Hematopoietic multipotent progenitor cell treated with erythropoietin and hydrocortisone succinate and interleukin-3 and kit ligand, for 15 days (in vitro differentiated cells): ENCODE measurements at places on chromosomes 1 and 21.

- no peak for DNase-seq
Observed at GRCh38 chr1:213200630-213201029, 149.6 kb downstream of the RPS6KC1 start.

DNA sequence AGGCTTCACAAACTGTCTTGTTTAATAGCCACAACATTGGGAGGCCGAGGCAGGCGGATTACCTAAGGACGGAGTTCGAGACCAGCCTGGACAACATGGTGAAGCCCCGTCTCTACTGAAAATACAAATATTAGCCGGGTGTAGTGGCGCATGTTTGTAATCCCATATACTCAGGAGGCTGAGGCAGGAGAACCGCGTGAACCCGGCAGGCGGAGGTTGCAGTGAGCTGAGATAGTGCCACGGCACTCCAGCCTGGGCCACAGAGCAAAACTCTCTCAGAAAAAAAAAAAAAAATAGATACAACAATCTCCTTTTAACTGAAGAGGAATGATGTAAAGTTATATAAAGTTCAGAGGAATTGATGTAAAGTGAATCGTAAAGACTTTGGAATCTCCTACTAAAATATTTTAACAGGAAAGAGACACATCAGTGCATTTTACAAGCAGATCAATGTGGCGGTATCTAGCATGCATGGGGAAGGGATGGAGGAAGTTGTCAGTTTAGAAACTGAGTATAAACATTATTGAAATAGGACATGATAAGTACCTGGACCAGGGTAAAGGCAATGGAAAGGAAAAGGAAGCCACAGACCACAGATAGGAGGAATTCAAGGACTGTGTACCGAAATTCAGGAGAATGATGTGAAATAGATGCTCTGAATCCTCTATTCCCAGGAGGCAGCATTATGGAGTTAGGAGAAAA, 41.5 kb downstream of the PTPRC start:
- DNase-seq, result no peak

DNA sequence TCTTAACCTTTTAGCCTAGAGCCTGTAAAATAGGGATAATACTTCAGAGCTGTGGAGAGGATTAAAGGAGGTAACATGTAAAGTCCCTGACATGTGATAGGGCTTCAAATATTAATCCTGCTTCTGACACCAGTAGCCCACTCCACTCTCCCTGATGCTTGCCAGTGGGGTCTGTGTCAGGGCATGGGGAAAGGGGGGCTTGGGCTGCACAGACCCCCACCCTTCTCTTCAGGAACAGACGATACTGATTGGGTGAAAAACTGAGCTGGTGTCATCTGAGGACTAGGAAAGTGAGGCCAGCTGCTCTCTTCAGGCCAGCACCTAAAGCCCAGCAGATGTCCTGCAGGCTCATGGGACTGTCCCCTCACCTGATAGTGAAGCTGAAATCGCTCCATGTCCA, 27.0 kb upstream of the MEF2D start:
- DNase-seq, result no peak

- no peak for DNase-seq
Observed at GRCh38 chr1:208654241-208654640, 410.1 kb upstream of the PLXNA2 start.

- DNase-seq, result no peak
Observed at GRCh38 chr1:44113095-44113609, 5.5 kb upstream of the KLF17 start.

DNA sequence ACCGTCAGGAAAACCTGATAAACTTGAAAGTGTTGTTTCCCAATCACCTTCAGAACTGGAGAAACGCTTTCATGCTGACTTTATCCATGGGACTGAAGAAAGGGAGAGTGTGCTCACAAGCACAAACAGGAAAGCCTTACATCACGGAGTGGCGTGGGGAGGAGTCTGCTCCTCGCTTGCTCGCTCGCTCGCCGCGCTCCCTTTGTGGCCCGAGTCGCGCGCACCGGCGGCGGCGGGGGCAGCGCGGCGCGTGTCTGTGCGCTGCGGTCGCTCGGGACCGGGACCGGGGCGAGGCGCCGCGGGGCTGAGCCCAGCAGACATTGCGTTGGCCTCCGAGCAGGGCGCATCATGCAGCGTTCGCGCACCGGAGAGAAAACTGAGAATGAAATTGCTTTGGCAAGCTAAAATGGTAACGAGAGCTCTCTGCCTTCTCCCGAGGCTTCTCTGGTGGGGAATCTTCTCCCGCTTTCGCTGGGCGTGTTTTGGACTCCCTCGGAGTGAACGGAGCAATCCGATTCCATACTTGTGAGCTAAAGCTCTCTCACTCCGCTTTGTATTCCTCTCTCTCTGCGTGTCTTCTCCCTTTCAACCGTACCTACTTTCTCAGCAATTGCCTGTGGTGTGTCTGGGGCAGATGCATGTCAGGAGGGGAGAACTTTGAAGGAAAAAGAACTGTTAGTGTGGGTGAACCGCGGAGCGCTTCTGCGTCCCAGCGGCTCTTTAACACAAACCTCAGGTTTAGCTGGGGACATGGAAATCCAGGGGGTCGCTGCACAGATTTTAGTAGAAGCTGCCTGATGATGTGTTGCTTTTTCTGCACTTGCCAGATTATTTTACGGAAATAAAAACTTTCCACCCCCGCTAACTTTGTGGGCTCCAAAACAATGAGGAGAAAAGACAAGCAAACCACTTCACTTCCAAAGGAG, at the start of gene RGL1:
Gene RGL1, plus strand, starts transcription at position 205 of the 926 bp plus-strand sequence. Its CDS starts 178 bp downstream, at position 383.
- DNase-seq, result no peak

- DNase-seq, result no peak
Observed at GRCh38 chr1:220889333-220889732, 10.1 kb downstream of the HLX start.

DNA sequence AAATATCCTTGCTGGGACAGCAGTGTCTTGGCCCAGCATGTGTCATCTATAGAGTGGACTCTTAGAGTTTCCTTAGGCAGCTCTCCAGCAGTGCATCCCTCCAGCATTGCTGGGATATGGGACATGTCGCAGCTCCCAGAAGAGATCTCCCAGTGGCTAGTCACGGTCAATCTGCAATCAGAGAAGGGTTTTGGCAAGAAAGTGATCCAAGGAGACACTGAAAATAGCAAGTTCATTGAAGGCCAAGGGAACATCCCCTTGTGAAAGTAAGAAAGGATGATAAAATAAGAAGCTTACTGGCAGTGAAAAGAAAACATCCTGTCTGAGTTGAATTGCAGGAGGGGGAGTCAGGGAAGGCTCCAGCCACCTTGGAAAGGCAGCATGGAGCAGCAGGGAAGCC, 19.3 kb upstream of the NPL start:
- DNase-seq, result no peak

- DNase-seq, result no peak
Observed at GRCh38 chr1:195898924-195899323, 709.3 kb downstream of the KCNT2 start.

DNA sequence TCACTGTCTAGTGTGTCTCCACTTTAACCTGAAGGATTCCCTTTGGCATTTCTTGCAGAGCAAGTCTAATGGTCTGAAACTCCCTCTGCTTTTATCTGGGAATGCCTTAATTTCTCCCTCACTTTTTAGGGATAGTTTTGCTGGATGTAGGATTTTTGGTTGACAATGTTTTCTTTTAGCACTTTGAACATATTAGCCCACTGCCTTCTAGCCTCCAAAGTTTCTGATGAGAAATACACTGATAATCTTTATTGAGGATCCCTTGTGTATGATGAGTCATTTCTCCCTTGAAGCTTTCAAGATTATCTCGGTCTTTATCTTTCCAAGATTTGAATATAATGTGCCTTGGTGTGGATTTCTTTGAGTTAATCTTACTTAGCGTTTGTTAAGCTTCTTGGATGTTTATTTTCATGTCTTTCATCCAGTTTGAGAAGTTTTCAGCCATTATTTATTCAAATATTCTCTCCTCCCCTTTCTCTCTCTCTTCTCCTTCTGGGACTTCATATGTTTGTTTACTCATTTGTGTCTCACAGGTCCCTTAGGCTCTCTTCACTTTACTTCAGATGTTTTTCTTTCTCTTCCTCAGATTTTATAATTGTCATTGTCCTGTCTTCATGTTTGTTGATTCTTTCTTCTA, 53.1 kb downstream of the STYXL2 start:
- DNase-seq, result no peak

- no peak for DNase-seq
Observed at GRCh38 chr1:14516974-14517840, 81.3 kb upstream of the KAZN start.

- DNase-seq, result no peak
Observed at GRCh38 chr1:111219557-111220286, 7.8 kb upstream of the CHI3L2 start.

- DNase-seq, result no peak
Observed at GRCh38 chr1:245690156-245690690, 535.4 kb downstream of the KIF26B start.

GRCh38 chr1:162387226-162388082, 5.9 kb downstream of the C1orf226 start:
- DNase-seq, result no peak

DNA sequence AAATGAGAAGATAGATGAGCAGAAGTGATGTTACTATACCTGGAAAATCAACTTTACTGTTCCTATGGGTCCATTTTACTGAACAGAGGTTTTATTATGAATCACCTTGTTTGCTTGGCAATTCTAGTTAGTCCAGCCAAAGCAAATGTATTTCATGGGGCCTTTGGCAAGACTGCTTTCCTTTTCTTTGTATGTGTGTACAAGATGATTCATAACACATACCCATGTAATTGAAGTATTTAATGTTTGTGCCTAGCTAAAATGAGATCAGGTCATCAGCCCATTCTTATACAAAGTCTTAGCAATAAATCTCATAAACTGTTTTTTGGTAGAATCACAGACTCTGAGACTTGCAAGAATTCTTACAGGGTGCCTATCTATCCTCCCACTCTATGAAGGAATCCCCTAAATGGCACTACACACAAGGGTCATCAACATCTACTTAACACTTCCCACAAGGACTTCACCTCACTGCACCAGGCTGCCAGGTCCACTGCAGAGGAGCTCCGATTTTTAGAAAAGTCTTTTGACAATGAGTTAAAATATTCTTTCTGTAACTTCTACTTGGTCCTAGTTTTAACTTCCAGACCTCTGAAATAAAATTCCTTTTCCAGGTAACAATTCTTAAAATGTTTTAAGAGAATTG, 58.5 kb downstream of the LPAR3 start:
- DNase-seq, result no peak

DNA sequence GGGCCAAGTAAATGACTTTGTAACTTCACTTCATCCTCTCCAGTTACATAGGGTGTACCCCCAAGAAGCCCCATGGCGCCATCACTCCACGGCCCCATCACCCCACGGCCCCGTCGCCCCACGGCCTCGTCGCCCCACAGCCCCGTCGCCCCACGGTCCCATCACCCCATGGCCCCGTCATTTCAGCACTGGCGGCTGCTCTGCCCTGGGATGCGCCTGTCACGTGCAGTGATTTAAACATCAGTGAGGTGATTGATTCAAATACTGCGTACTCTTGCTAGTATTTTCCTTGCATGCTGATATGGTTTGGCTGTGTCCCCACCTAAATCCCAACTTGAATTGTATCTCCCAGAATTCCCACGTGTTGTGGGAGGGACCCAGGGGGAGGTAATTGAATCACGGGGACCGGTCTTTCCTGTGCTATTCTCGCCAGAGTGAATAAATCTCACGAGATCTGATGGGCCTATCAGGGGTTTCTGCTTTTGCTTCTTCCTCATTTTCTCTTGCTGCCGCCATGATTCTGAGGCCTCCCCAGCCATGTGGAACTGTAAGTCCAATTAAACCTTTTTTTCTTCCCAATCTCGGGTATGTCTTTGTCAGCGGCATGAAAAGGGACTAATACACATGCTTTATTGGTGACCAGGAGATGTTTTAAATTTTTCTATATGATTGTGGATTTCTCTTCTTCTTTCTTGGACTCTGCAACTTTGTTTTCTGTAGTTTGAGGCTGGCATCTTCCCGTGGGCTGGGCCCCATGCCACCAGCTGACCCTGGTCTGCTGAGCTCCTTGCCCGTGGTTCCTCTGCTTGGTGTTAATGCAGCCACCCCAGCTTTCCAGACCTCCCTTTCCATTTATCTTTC, 50.1 kb upstream of the PCBP3 start:
- DNase-seq, result no peak

DNA sequence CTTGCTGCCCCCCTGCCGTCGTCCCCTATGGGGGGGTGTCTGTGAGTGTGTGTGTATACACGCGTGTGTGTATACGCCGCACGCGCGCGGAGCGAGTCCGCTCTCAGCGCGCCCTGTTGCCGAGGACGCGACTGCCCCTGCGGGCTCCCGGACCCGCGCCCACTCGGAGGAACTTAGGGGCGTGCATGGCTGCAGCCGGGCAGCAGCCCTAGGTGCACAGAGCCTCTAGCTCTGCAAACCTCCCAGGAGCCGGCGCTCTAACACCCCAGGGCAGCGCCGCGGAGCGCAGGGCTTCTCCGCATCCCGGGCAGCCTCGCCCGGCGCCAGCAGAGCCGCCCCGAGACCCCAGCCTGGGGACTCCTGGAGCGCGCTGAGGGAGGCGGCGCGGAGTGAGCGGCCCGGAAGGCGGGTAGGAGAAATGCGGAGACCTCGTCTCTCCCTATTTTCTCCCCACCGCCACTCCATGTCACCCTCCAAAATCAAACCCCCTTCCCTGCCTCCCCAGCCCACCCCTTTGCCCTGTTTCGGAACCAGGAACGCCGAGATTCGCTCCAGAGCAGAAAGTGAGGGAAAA, 574 bp downstream of the ITPKB start:
- DNase-seq, result peak; percentile 34

DNA sequence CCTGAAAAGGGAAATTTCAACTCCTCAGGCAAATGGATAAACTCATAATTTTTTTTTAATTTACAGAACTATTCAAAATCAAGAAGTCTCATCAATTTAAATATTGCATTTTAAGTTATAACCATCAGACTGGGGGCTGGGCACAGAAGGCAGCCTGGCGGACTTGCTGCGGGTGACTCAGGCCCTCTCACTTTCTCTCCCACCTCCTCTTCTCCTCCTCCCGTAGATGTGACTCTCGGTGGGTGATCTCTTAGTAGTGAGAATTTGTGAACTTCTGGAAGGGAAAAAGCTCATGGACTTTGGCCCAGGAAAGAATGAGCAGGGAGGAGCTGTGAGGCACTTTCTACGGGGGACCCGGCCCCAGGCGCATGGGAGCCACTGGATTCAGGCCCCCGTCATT, 32.9 kb downstream of the CLIC6 start:
- DNase-seq, result no peak

DNA sequence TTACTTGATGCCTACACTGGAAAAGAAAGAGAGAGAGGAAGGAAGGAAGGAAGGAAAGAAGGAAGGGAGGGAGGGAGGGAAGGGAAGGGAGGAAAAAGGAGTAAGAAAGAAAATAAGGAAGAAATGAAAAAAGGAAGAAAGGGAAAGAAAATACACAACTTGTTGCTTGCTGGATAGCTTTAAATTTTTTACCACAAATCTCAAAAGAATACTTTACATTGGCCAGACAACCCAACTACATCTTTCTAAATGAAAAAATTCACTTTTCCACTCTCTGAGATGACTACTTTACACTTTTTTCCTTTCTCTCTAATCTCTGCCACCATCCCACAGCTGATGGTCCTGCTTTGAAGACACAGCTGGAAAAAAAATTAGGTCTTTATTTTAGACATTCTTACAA, 228.9 kb upstream of the FAM78B start:
- DNase-seq, result no peak
